ENCODE measurements at places on chromosomes 7 and 10. TPM values are rescaled to one million over a fixed set of nuclear protein-coding genes. Genes with fewer than 3 reads are reported as not detected.
A peak's percentile ranks its signal among the peaks of the same experiment; 100 is the strongest.

The OR6V1 gene
- total RNA-seq: not detected

GRCh38 chr7:104208421-104208780 lies 588 bp upstream of the ORC5 start:
- peak overlapping the region; percentile 80 for H3K4me3 ChIP-seq
- peaks cover 4% of the 10 kb centered on the region for H3K36me3 ChIP-seq
- peaks cover 8% of the 10 kb centered on the region for H3K4me1 ChIP-seq
- H3K27me3 ChIP-seq: no peaks in the 10 kb centered on the region

DNA sequence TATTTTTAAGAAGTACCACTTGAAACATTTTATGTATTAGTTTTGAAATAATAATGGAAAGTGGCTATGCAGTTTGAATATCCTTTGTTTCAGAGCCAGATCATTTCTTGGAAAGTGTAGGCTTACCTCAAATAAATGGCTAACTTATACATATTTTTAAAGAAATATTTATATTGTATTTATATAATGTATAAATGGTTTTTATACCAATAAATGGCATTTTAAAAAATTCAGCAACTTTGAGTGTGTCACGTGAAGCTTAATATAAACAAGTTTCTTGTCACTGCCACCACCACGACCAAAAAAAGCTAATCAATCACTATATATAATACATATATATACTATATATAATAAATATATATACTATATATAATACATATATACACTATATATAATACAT lies 4.8 kb downstream of the IL6 start:
- no peaks in the 10 kb centered on the region for H3K27me3 ChIP-seq
- no peaks in the 10 kb centered on the region for H3K36me3 ChIP-seq
- H3K27ac ChIP-seq: no peak overlapping the region
- peaks cover 9% of the 10 kb centered on the region for H3K4me1 ChIP-seq
- no peak for DNase-seq
- H3K4me3 ChIP-seq: no peak overlapping the region

DNA sequence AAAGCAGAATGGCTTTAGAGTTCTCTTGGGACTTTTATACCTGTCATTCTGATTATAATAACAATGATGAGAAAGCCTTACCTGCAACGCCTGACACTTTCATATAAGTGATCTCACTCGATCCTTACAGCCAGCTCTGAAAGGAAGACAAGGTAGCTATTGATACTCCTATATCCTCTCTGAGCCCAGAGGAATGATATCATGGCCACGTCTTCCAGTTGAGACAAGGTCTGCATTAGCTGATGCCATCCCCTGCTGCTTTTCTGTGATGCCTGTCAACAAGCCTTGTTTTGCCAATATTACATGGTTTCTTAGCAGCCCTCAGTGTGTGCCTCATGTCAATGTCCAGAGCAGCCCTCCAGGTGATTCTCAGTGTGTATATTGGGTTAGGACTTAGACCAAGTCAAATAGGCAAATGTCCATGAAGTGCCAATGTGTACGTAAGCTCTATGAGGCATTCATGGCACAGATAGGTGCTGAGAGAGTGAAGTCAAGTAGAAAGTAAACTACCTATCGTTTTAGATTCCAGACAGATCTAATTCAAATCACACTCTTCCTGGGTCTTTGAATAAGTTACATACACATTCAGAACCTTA lies 405.9 kb downstream of the ADRA2A start:
- H3K4me3 ChIP-seq: no peak overlapping the region
- no peaks in the 10 kb centered on the region for H3K4me1 ChIP-seq
- H3K27ac ChIP-seq: no peak overlapping the region
- no peaks in the 10 kb centered on the region for H3K27me3 ChIP-seq
- H3K36me3 ChIP-seq: no peaks in the 10 kb centered on the region
- DNase-seq: no peak

DNA sequence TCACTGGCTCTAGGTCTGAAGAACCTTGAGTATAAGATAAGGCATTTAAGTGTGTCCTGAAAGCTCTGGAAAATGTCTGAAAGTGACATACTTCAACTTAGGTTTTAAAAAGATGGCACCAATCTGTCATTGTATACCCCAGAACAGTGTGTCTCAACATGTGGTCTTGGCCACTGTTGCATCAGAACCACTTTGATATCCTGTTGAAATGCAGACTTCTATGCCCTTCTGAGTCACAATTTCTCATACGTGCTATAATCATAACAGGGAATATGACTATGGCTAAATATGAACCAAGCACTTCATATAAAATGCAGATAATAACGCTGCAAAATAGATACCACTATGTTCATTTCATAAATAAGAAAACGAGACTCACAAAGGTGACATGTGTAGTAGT lies 38.0 kb upstream of the GPAM start:
- H3K4me1 ChIP-seq: no peaks in the 10 kb centered on the region
- DNase-seq: no peak
- no peak overlapping the region for H3K4me3 ChIP-seq

GRCh38 chr10:117496031-117496430 lies 46.5 kb upstream of the EMX2 start:
- H3K4me1 ChIP-seq: no peaks in the 10 kb centered on the region
- no peaks in the 10 kb centered on the region for H3K27me3 ChIP-seq
- H3K36me3 ChIP-seq: no peaks in the 10 kb centered on the region
- DNase-seq: no peak
- H3K4me3 ChIP-seq: no peak overlapping the region

DNA sequence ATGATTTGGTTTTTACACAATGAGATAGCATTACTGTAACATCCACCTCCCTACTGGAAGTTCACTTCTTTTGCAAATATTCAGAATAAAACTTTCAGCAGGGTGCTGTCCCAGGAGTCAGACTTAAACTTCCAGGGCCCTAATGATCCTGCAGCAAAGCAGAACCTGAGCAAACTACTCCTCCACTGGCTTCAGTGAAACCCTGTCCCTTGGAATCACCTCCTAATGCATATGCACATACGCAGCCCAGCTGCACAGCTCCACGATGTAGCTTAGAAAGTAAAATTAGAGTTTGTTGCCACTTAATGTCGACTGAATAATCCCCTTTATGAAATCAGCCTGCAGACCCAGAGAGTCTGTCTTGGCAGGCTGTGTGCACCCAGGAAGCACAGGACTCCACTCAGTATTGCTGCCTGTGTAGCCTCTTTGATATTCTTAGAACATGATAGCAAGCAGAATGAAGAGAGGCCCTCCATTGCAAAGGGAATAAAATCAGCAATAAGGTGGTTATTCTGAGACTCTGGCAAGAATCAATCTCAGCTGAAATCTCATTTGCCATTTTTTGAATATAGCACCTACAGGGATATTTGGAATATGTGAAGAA lies 1.6 kb downstream of the NPSR1 start:
- H3K4me3 ChIP-seq: no peak overlapping the region
- H3K36me3 ChIP-seq: no peaks in the 10 kb centered on the region
- H3K4me1 ChIP-seq: peaks cover 29% of the 10 kb centered on the region
- H3K27me3 ChIP-seq: no peaks in the 10 kb centered on the region
- DNase-seq: peak; percentile 19

The BEND7 gene
- total RNA-seq: 9.6 TPM

DNA sequence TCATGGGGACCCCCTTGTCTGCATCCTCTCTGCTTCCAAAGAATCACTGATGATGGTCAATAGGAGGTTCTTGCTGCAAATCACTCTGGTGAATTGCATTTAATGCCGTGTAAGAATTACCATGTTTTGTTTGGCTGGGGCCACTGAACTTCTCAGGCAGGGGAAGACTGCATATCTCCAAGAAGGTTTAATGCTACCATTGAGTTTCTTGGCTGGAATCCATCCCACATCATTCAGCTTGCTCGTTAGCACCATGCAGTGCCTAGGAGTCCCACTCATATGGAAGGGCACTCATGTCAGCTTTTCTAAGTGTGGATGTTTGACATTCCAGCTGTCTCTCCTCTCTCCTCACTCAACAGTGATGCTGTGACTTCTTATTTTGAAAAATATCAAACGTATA lies 50.2 kb upstream of the BAMBI start:
- no peaks in the 10 kb centered on the region for H3K36me3 ChIP-seq
- no peaks in the 10 kb centered on the region for H3K27me3 ChIP-seq
- no peaks in the 10 kb centered on the region for H3K4me1 ChIP-seq
- H3K27ac ChIP-seq: no peak overlapping the region
- no peak for DNase-seq
- no peak overlapping the region for H3K4me3 ChIP-seq

- H3K36me3 ChIP-seq: no peaks in the 10 kb centered on the region
- H3K4me1 ChIP-seq: peaks cover 6% of the 10 kb centered on the region
- DNase-seq: no peak
- no peak overlapping the region for H3K27ac ChIP-seq
- H3K27me3 ChIP-seq: no peaks in the 10 kb centered on the region
Measured at GRCh38 chr7:28872226-28872625, 85.9 kb downstream of the TRIL start.

DNA sequence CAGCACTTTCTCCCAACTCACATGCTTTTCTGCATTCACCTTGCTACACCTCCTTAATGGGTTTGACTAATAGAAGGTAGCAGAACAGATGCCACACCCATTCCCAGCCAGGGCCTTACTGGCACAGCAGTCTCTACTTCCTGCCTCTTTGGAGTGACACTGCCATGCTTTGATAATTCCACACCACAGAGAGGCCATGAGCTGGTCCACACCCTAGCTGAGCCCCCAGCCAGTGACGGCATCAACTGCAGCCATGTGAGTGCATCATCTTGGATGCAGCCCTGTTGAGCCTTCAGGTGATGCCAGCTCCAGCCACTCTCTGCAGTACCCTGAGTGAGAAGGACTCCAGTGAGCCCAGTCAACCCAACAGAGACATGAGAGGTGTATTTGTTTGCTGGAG lies 27.5 kb upstream of the EZH2 start:
- no peaks in the 10 kb centered on the region for H3K27me3 ChIP-seq
- DNase-seq: no peak
- peaks cover 12% of the 10 kb centered on the region for H3K4me1 ChIP-seq
- H3K27ac ChIP-seq: no peak overlapping the region

The WDR11 gene
- 63.1 TPM for total RNA-seq

GRCh38 chr10:114634609-114634979 lies 23.5 kb downstream of the ABLIM1 start:
- H3K36me3 ChIP-seq: no peaks in the 10 kb centered on the region
- H3K27ac ChIP-seq: no peak overlapping the region
- no peak for DNase-seq
- H3K27me3 ChIP-seq: peaks cover 33% of the 10 kb centered on the region
- peaks cover 24% of the 10 kb centered on the region for H3K4me1 ChIP-seq

GRCh38 chr7:143229054-143229790 lies 7.4 kb downstream of the TAS2R40 start:
- H3K4me3 ChIP-seq: no peak overlapping the region
- H3K36me3 ChIP-seq: no peaks in the 10 kb centered on the region
- peak; percentile 58 for DNase-seq
- H3K27ac ChIP-seq: peak overlapping the region; percentile 56
- H3K4me1 ChIP-seq: peaks cover 15% of the 10 kb centered on the region

DNA sequence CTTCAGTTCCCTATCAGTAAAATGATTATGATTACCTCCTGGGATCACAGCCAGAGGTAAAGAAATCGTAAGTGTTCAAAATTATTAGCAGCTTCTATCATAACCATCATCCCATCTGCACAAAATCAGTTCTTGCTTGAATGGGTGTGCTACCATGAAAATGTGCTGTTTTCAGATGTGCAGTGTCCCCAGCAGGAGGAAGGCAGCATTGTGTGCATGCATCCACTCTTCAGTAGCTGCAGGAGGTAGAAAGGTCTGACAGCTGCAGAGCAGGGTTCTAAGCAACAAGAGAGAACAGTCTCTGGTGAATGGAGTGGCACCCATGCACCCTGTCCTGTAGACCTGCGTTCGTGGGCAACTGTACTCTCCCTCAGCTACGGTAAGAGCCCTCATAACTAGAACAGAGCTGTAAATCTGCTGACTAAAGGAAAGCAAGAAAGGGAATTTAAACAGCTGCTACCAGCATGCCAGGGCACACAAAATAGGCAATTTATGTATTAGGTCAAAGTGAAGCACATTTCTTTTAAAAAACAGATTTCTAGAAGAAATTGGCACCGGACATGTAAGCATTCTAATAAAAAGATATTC lies 21.2 kb downstream of the VSTM2A start:
- DNase-seq: no peak
- no peaks in the 10 kb centered on the region for H3K36me3 ChIP-seq
- H3K4me1 ChIP-seq: peaks cover 2% of the 10 kb centered on the region
- no peak overlapping the region for H3K27ac ChIP-seq
- H3K27me3 ChIP-seq: no peaks in the 10 kb centered on the region
- no peak overlapping the region for H3K4me3 ChIP-seq

DNA sequence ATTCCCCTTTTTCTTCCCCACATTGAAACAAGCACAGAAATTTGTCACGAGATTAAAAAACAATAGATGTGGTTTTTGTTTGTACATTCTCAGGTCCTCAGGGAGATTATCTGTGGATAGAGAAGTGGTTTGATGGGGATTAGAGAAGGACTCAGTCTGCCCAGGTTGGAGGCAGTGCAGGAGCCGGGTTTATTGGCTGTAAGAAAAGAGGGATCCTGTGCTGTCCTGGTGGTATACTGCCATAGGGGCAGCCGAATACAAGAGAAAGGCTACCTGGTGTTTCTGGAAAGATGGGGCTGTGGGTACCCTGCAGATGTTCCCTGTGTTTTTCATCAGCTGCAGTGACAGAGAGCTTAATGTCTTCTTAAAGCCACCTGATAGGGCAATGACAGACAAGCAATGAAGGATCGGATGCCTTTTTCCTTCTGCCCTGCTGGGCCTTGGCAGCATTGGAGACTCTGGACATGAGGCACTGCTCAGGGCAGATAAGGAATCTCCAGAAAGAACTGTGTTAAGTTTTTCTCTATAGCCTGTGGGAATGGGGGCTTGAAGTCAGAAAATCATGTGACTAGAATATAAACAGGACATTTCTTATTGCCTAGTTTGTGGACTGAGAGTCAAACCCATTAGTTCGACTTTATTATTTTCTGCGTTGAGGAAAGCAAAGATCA lies 18.1 kb upstream of the GPR141 start:
- H3K27me3 ChIP-seq: no peaks in the 10 kb centered on the region
- H3K4me1 ChIP-seq: peaks cover 42% of the 10 kb centered on the region
- no peak for DNase-seq

DNA sequence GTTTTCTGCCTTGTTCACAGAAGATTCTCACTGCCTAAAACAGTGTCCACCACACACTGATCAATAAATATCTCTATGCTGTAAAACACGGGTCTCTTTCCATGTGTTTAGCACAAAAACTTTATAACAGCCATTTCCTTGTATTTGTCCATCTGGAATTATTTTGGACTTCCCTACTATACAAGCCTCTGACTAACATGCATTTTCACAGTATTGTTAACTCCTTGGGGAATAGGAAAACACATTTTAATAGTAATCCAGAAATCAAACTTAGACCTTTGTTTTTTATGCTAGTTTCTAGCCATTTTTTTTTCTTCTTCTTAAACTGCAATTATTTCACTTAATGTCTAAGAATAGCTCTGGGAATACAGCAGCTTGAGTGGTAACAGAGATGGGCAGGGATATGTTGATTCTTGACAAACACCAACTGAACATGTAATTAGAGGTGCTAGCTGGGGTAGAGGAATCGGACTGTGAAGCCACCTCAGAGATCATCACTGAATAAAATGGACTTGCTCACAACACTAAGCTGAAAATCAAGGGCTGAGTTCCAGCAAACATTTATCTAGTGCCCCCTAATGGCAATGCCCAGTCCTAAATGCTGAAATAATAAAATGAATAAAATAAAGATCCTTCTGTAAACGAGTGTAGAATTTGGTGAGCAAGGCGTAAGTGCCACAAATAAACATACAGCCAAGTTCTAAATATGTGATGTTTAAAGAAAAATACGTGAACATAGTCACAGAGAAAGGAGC lies 593.1 kb downstream of the SORCS1 start:
- DNase-seq: peak; percentile 59
- H3K4me1 ChIP-seq: no peaks in the 10 kb centered on the region
- H3K27me3 ChIP-seq: no peaks in the 10 kb centered on the region
- H3K4me3 ChIP-seq: no peak overlapping the region
- H3K36me3 ChIP-seq: no peaks in the 10 kb centered on the region

GRCh38 chr10:78896159-78896928 lies 172.4 kb upstream of the ZMIZ1 start:
- no peak overlapping the region for H3K27ac ChIP-seq
- no peaks in the 10 kb centered on the region for H3K36me3 ChIP-seq
- no peaks in the 10 kb centered on the region for H3K27me3 ChIP-seq
- H3K4me3 ChIP-seq: no peak overlapping the region
